ENCODE measurements at places on chromosomes 16 and 17.
A peak's percentile ranks its signal among the peaks of the same experiment; 100 is the strongest.

DNA sequence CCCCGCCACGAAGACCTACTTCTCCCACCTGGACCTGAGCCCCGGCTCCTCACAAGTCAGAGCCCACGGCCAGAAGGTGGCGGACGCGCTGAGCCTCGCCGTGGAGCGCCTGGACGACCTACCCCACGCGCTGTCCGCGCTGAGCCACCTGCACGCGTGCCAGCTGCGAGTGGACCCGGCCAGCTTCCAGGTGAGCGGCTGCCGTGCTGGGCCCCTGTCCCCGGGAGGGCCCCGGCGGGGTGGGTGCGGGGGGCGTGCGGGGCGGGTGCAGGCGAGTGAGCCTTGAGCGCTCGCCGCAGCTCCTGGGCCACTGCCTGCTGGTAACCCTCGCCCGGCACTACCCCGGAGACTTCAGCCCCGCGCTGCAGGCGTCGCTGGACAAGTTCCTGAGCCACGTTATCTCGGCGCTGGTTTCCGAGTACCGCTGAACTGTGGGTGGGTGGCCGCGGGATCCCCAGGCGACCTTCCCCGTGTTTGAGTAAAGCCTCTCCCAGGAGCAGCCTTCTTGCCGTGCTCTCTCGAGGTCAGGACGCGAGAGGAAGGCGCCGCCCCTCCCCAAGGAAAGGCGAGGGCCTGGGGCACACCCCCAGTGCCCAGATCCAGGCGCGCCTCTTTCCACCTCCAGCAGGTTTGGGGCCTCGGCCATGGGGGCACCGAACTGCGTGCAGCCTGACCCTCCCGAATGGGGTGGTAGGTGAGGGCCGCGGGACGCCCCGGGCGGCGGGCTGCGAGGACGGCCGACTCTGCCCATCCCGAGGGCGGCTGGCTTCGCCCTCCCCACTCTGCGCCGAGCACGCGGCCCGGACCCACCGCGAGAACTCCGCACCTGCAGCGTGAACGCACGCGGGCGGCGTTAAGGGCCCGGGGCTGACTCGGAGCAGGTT is 664 bp downstream of the HBQ1 start:
- DNase-seq: peak; percentile 87

GRCh38 chr16:74521691-74522090 is 85.2 kb downstream of the GLG1 start:
- no peak for DNase-seq

DNA sequence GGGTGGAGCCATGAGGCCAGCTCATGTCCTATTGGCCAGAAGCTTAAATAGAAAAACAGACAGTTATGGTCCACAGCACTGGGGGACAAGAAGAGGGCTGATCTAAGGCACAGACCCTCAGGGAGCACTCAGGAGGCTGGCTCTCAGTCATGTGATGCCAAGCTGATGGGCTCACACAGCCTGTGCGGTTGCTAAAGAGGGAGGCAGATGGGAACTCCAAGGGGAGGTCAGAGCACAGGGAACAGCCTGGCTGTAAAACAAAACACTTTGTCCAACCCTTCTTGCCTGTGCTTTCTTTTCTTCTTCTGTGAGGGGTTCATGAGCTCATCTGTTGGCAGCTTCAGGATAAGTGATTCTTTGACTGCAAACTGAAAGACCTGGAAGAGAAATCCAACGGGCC is 27.2 kb downstream of the CNTNAP1 start:
- no peak for DNase-seq

DNA sequence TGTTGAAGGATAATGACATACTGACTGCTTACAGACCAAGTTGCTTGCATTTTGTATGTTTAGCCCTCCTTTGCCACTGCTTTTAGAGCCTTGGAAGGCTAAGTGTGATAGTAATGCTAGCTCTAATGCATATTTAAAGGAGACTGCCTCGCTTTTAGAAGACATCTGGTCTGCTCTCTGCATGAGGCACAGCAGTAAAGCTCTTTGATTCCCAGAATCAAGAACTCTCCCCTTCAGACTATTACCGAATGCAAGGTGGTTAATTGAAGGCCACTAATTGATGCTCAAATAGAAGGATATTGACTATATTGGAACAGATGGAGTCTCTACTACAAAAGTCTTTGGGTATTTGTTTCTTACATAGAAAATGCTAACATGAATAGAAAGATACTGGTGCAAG is 19.1 kb downstream of the CAPNS2 start:
- no peak for DNase-seq

- no peak for DNase-seq
These were observed 32.1 kb downstream of the ANKRD40 start for GRCh38 chr17:50675627-50676026.

GRCh38 chr16:48091117-48091516 is 64.7 kb downstream of the ABCC12 start:
- DNase-seq: no peak

- no peak for DNase-seq
These were observed 9.4 kb upstream of the MYLK3 start for GRCh38 chr16:46757339-46758050.

DNA sequence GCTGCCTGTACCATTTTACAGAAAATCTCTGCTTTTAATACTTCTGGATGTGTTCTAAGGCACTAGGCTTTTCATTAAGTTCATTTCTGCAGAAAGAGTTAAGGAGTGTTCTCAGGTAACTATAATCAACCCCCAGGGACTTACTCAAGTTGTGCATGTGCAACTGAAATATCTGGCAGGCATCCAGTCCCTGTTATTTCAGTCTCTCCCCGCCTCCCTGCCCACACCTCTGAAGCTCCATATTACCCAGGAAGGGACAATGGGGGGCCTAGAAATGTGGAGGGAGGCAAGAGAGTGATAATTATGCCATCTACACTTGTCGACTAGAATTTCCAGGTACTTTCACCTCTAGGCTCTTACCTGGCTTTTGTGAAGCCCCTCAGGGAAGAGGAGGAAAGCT is 432.2 kb downstream of the MAF start:
- DNase-seq: no peak

- no peak for DNase-seq
These were observed 154.1 kb upstream of the RPL38 start for GRCh38 chr17:74049167-74049966.

DNA sequence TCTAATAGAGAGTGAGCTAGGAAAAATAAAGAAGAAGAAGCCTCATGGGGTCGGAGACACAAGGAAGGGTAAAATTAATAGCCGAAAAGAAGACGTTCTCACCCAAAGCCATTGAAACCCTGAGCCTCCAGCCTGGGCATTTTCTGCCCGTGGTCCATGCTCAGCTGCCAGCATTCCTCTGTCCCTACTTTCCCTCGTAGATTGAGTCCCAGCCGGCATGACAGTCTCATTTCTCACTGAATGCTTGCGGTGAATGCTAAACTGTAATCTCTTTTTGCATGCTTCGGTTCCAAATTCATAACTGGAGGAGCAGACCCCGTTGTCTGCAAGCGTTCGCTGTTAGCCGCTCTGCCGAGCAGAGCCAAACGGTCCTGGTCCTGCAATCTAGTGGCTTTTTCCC is 54.0 kb upstream of the COX10 start:
- DNase-seq: no peak

DNA sequence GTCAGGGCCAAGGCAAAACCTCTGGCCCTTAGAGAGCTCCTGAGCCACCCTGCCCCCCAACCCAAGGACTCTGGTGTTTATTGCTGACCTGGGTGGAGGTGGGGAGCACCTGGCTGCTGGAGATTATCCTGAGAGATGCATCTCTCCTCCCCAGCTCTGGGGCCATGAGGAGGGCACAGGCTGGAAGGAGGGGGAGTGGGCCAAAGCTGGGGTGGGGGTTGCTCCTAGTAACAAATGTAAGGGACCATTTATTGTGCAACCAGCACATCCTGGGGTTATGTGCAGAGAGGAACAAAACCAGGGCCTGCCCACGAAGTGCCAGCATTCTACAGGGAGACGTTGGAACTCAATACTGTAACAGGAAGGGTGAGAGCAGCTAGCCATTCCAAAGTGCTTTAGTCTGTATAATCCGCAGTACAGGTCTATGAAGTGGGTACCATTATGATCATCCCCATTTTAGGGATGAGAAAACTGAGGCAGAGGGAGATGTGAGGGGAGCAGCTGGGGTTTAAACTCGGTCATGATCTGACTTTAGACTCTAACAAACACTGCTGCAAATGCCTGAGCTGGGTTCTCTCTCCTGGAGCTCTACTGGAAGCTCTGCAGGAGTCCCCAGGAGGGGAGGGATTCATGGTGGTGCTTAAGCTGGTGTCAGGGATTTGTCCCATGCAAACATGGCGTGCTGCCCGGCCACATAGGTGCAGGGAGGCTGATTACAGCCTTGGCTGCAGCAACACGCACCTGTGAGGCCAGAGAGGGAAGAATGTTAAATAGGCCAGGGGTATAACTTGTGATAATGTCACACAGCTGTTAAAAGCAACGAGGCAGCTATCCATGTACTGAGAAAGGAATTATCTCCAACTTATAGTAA is 1.4 kb upstream of the RHBDF2 start:
- DNase-seq: no peak

- DNase-seq: no peak
These were observed 46.2 kb upstream of the RBFOX3 start for GRCh38 chr17:79657036-79657435.

GRCh38 chr17:34622862-34623623 is 43.7 kb downstream of the TMEM132E start:
- no peak for DNase-seq

GRCh38 chr16:19578378-19578971 is 23.0 kb downstream of the VPS35L start:
- DNase-seq: no peak

DNA sequence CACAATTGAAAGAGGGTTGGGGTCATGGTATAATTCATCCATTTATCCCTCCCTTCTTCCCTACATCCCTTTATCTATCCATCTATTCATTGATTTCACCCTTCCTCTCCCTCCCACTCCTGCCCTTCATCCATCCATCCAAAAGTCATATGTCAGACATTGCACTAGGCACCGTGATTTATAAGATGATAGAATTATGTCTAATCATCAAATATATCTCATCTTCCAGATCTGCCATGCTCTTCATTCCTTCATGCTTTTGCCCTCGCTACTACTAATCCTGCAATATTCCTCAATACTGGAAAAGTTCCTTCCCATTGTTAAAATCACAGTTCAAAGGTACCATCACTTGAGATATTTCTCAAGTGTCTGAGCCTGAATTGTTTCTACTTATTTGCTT is 335.2 kb upstream of the CDH11 start:
- DNase-seq: no peak

DNA sequence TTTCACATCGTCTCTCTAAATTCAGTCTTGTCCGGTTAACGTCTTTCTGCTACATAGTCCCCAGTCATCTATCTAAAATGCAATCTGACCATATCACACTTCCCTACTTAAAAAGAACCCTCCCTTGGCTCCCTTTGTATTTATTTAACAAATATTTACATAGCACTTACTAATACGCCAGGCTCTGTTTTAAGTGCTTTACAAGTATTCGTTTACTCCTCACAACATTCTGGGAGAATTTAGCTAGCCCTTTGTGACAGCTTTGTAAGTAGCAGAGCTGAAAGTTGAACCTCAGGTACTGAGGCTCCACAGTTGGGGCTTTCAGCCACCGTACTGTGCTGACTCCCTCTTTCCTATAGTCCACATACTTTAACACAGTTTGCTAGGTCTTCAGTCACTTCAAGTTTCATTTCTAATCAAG is 9.2 kb downstream of the PAFAH1B1 start:
- no peak for DNase-seq

- DNase-seq: peak; percentile 24
These were observed 390 bp downstream of the ZNRF1 start for GRCh38 chr16:74999219-74999608.

GRCh38 chr16:23742766-23743165 is 12.1 kb upstream of the CHP2 start:
- no peak for DNase-seq

GRCh38 chr17:82849076-82849945 is 9.5 kb upstream of the ZNF750 start:
- no peak for DNase-seq

GRCh38 chr17:77254951-77255825 is 114.4 kb downstream of the SEC14L1 start:
- DNase-seq: no peak

GRCh38 chr17:32946375-32947135 is 18.6 kb downstream of the TMEM98 start:
- DNase-seq: no peak

DNA sequence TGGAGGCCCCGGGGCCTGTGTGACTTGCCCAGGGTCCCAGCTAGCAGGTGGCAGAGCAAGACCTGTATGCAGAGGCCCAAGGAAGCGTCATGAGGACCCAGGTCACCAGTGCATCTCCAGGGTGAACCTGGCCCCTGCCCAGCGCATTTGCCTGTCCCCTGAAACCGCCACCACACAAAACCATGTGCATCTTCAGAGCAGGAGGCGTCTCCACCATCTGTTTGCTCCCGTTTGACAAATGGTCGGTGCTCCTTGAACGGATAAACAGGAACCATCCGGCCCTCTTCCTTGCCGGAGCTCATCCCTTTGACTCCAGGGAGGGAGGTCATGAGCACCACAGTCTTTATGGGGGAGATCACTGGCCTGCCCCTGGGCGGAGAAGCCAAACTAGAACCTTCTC is 62.5 kb downstream of the JPH3 start:
- DNase-seq: no peak

DNA sequence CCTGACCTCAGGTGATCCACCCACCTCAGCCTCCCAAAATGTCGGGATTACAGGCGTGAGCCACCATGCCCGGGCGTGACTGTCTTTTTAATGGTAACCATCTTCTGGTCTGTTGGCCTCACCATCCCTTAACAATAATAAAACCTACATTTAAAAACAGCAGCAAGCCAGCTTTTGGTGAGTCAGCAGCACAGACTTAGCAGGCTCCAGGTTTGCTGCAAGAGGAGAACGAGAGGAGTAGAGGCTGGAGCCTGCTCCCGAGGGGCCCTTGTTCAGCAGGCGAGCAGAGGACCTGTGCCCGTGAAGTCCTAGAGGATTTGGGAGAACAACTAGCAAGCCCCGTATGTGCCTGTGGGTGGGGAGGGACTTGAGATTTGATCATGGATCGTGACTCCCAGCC is 35.7 kb downstream of the MYH13 start:
- DNase-seq: no peak

GRCh38 chr16:88924834-88925539 is 52.0 kb downstream of the CBFA2T3 start:
- DNase-seq: peak; percentile 75

DNA sequence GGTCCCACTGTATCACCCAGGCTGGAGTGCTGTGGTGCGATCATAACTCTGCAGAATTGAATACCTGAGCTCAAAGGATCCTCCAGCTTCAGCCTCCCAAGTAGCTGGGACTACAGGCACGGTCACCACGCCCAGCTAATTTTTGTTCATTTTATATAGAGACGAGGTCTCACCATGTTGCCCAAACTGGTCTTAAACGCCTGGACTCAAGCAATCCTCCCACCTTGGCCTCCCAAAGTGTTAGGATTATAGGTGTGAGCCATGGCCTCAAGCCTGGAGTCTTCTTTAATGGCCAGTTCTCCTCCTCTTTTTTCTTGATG is 484 bp downstream of the CD300LB start:
- no peak for DNase-seq

- peak; percentile 16 for DNase-seq
These were observed 51.4 kb upstream of the TMEM132E start for GRCh38 chr17:34527908-34528470.

DNA sequence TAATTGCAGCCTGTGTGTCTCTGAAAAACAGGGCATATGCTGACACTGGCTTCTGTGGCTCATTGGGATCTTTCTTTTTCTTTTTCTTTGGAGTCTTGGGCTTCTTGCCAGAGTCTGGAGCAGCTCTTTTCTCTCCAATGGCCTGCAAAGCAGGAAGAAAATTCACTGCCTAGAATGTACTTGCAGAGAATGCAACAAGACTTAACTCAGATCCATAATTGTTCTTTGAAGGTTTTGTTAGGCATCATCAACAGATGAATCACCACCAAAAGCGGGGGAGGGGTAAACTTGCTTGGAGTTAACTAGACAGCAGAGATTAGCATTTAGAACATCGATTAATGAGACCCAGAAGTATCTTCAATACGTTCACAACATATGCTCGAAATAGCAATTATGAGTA is 100.9 kb downstream of the TOX3 start:
- no peak for DNase-seq
